ENCODE measurements at places on chromosomes 6 and 20.

DNA sequence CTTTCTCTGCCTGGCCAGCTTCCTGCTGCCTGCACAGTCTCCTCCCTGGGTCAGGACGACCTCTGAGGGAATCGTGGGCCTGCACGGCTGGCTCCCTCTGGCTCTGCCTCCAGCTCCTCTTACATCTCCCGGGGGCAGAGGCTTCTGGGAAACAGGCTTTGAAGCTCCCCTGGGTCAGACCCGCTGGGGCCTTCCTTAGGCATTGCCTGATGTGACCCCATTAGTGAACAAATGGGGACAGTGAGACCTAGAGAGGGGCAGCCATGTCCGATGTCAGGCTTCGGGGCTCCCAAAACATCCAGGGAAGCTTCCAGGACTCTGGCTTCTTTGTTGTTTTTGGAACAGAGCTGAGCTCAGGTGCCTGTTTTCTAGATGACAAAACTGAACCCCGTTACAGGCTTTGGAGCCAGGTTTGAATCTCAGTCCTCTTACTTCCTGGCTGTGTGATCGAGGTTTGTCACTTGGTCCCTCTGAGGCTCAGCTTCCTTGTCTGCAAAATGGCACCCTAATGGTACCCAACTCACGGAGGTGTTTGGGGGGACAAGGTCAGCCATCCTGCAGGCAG is 94.3 kb downstream of the CEBPB start:
- no peak for DNase-seq

DNA sequence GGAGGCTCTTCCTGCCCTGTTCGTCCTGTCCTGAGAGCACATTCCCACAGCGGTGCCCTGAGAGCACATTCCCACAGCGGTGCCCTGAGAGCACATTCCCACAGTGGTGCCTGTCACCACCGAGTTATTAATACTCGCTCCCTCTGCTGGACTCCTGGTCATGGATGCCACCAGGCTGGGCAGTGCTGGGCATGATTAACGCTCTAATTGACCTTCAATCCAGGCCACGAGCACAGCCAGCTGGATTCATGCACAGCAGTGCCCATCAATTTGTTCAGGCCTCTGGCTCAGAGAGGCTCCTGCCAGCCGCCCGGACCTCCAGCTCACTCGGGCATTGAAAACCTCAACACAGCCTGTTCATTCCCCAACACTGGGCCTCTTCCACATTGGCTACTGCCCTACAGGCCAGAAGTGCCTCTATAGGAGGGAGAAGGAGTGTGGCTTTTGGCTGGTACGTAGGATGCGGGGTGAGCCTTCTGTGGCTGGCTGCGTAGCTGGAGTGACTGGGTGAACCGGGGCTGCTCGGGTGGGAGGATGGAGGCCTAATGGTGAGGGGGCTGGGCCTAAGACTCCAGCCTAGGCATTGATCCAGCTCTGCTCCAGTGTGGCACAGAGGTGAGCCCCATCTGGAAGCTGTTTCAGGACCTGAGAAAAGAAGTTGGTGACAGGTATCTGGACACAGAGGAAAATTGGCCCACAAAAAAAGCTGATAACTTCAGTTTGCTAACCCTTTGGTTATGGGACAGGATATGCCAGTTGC is 9.3 kb downstream of the IP6K3 start:
- no peak for DNase-seq

GRCh38 chr20:13336308-13337089 is 115.4 kb downstream of the ISM1 start:
- no peak for DNase-seq

DNA sequence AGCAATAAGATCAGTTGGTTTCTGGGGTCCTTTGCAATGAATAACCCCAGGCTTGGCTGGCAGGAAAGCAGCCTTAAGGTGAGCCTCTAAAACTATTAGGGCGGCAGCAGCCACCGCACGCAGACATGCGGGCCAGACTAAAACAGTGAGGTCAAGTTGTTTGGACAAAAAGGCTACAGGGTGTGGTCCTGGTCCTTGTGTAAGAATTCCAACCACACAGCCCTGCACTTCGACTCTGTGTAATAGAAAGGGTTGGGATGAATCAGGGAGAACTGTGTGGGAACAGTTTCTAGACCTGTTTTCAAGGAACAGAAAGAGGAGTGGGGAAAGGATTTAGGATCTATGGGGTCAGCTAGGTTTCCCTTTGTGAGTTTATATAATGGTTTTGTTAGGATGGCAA is 237.6 kb downstream of the SMOC2 start:
- no peak for DNase-seq

DNA sequence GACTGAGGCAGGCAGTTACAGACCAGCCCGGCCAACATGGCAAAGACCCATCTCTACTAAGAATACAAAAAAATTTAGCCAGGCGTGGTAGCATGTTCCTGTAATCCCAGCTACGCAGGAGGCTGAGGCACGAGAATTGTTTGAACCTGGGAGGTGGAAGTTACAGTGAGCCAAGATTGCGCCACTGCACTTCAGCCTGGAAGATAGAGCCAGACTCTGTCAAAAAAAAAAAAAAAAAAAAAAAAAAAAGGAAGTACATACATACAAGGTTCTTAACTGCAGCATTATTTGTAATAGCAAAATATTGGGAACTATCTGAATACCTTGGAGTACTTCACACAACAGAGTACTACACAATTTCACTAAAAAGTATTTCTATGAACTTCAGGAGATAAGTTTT is 183.5 kb upstream of the OLIG3 start:
- no peak for DNase-seq

DNA sequence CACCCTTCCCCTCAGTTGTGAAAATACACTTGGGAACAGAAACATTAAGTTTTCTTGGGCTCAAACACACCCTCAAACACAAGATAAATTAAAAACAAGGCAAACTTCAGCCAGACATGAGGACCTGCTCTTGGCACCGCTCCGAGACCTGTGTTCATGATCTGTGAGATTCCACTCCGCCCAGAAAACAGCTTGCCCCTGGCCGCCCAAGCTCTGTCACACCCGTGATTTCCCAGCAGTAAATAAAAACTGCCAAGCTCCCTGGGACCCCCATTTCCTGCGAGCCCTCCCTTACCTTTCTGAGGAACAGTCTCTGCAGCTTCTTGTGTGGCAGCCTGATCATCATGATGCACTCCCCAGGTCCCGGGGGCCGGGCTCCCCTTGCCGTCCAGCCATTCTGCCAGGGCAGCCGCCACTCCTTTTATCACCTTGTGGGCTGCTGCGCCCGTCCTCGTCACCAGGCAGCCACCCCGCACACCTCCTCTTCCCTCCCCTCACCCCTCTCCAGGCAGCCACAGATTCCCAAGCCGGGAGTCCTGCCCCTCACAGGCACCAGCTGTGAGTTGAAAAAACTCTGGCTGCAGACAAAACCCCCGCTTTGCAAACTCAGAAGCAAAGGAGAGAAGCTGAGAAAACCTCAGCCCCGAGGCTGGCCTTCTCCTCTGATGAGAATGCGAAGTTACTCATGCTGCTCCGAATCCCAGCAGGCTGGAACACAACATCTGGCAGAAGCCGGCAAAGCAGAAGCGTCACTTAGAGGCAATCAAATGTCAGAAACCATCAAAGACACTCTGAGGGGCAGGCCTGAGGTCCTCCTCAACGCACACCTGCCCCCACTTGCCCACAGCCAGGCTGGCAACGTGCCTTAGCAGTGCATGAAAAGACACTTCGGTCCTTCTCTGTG is 130.4 kb upstream of the RPS6KA2 start:
- DNase-seq = no peak

GRCh38 chr6:6270948-6271535 is 49.4 kb downstream of the F13A1 start:
- no peak for DNase-seq

- no peak for DNase-seq
These were observed 40.0 kb downstream of the DSTN start for GRCh38 chr20:17609811-17610377.

DNA sequence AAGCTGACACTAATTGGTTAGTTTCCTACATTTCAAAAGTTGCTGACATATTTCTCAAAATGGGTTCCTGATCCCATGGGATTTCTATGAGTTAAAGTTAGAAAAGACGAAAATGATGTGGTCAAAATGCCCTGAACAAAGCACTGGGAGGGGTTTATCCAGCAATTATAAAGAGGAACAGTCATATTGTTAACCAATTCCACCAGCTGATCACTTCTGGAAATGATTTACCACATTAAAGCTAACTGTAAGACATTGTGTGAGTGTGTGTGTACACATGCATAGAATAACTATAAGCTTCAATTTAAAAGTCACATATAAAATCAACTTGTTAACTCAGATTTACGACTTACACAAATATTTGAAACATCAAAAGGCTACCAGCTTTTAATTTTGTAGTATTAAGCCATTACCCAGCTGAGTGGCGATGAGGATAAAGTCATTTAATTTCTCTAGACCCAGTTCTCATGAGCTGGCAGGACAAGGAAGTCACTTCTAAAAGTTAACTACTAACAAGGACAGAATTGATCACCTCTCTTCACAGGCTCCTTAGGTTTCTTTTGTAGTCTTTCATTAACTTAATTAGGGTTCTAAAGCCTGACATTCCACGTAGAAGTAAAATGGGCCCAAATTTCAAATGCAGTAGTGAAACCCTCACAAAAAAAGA is 40.4 kb downstream of the MAN1A1 start:
- DNase-seq = no peak

DNA sequence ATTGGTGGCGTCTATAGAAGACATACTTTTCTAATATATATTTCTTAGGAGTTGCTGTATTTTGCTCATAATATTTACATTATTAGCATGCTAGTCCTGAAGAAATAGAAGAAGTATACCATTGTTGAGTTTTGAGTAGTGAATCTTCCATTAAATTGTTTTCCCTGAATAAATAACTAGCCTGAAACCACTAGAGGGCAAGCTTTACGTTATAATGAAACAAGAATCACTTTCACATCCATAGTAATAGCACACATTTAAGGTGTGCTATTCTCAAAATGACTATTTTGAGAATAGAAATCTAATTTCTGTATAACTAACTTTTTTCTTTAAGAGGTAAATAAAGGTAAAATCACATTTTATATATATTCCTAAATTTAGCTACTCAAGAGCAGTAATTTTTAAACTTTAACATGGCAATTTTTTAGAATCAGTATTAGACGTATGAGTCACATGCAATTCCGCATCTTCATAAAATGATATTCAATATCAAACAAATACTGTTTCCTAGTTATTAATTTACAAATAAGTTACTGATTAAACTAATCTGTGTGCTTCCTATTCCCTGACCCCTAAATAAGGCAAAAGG is 213.2 kb upstream of the MANEA start:
- peak; percentile 30 for DNase-seq

DNA sequence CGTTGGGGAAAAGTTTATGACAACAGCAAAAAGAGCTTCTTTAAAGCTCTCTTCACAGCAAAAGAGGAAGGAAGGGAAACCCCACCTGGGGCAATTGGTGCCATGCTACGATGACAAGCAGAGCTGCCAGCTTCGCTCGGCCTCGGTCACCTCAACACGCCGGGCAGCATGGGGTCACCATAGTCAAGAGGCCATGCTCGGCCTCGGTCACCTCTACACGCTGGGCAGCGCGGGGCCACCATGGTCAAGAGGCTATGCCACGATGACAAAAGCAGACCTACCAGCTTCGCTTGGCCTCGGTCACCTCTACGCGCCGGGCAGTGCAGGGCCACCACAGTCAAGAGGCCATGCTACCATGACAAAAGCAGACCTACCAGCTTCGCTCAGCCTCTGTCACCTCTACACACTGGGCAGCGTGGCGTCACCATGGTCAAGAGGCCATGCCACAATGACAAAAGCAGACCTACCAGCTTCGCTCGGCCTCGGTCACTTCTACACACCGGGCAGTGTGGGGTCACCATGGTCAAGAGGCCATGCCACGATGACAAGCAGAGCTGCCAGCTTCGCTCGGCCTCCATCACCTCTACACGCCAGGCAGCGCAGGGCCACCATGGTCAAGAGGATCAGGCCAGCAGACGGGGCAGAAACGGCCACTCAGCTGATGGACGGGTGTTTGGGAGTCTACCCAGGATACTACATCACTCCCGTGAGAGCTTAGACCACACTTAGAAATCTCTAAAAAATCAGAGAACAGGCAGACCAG is 12.1 kb downstream of the APMAP start:
- DNase-seq = no peak

DNA sequence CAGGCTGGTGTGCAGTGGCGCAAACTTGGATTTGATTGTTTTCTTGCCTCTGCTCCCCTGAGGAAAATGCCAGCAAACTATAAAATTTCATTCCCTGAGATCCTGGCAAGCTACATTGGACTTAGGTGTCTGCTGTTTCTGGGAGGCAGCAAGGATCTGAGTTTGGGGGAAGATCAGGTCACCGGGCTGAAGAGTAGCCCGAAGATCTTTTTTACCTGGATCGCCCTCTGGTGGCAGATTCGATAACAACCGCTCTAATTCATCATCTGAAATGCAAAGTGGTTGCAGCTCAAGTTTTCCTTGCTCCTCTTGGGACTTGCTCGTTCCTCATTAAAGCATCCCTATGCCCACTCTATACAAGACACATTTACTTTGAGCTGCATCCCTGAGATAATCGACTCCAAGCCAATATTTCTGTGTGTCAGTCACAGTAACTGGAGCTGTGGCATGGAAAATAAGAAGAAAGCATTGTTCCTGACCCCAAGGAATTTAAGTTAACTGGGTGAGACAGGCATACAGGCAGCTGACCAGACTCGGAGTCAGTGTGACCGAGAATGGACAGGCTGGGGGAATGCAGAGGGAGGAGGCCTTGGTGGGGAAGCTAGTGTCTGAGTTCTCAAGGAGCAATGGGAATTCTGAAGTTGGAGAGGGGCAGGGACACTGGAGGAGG is 131.8 kb upstream of the PROKR2 start:
- DNase-seq = peak; percentile 72

- DNase-seq = no peak
These were observed 179.8 kb downstream of the FOXA2 start for GRCh38 chr20:22404419-22405170.

GRCh38 chr20:4109307-4109940 is 94.1 kb upstream of the RNF24 start:
- DNase-seq = no peak

DNA sequence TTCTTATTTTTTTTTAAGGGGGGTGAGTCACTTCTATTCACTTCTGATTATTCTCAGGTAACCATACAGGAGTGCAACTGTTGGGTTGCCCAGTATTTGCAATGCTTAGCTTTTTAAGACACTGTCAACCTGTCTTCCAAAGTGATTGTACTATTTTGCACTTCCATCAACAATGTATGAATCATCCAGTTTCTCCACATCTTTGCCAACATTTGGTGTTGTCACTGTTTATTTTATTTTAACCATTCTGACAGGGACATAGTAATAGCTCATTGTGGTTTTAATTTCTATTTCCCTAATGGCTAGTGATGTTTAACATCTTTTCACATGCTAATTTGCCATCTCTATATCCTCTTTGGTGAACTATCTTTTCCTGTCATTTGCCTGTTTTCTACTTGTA is 1.4 kb upstream of the SLC13A3 start:
- DNase-seq = no peak

- DNase-seq = peak; percentile 21
These were observed 689.4 kb upstream of the MAP3K7 start for GRCh38 chr6:91276315-91276714.

DNA sequence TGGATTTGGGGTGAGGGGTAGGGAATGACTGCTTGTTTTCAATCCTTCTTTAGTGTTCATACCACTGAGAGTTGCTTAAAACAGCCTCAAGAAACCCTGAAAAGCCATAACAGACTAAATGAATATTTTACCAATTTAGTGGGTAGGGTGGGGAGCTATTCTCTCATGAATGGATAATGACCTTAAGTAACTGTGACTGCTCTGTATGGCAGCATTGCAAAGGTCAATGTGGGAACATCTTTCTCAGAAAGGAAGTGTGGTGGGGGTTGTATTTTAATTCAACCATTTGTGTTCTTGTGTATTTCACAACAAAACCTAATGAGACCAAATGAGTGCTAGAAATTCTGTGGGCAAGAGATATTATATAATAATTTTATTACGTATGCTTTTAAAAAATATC is 55.7 kb downstream of the PHACTR2 start:
- DNase-seq = no peak
